ENCODE measurements at places on chromosomes 16 and 17.

DNA sequence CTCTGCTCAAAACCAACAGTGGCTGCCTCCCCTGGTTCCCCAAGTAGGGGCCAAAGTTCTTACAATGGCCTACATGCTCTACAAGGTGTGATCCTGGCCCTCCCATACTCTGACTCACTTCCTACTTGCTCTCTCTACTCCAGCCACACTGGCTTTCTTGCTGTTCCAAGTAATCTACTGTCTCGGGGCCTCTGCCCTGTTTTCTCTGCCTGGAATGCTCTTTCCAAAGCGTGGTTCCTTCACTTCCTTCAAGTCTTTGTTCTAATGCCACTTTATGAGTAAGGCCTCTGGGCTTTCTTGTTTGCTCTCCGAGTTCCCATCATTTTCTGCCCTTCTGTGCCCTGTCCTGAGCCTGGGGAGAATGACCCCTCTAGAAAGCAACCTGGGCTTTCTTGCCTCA, 4.1 kb upstream of the CDH3 start:
- no peak for DNase-seq

DNA sequence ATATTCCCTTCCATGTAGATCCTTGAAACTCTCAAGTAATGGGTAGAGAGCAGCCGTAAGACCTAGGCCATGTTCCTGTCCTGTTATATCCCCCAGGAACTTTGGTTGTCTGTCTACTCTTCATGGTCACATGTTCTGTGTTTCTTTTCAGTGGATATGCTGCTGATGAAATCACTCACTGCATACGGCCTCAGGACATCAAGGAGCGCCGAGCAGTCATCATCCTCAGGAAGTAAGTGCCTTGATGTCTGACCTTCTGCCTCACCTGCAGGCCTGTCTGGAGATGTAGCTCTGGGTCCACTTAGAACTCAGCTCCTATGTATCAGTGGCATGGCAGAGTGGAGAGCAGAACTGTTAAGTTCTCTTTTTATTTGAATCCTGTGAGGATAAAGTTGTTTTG, 11.2 kb downstream of the ALKBH5 start:
- no peak for DNase-seq

GRCh38 chr17:33964344-33964979, 290.6 kb upstream of the CCL2 start:
- peak; percentile 80 for DNase-seq

DNA sequence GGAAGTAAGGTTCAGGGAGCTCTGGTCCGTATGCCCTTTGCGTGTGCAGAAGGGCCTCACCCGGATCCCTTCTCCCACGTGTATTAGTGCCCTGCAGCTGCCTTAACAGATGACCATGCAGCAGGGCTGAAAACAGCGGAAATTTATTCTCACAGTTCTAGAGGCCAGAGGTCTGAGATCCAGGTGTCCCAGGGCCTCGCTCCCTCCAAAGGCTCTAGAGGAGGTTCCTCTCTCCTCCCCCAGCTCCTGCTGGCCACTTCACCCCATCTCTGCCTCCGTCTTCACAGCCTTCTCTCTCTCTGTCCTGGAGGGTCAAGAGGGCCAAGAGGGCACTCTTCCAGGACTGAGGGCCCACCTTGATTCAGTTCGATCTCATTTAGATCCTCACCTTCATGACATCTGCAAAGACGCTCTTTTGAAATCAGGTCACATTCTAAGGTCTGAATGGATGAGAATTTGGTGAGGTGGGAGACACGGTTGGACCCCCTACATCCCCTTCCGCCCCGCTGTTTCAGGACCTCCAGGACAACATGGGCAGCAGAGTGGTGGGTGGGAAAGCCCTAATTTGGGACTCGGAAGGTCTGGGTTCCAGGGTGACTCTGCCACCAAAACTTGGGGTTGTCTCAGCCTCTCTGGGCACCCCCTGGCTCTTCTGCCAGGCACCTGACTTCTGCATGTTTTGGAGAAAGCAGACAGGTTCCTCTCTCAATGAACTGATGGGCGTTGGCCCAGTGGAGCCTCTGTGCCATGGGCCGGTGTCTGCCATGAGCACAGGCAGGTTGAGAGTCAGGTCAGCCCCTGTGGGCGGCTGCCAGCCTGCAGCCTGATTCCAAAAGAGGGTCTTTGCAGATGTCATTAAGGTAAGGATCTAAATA, 361.2 kb downstream of the SEC14L1 start:
- DNase-seq: no peak

- no peak for DNase-seq
Observed at GRCh38 chr16:450785-451512, 25.5 kb downstream of the RAB11FIP3 start.

GRCh38 chr17:79706931-79707850, 23.6 kb upstream of the ENPP7 start:
- no peak for DNase-seq
